Activated CD8-positive, alpha-beta memory T cell treated with anti-CD3 and anti-CD28 coated beads for 48 hours (primary cell): ENCODE measurements at places on chromosomes 2 and 18.

GRCh38 chr18:8839281-8839680 is 133.9 kb downstream of the MTCL1 start:
- no peak for DNase-seq

- no peak for DNase-seq
These were observed 120.1 kb downstream of the NCKAP5 start for GRCh38 chr2:133448195-133448594.

GRCh38 chr18:11987527-11987926 is 6.2 kb downstream of the IMPA2 start:
- DNase-seq = no peak

- DNase-seq = no peak
These were observed 36.1 kb downstream of the TRAK2 start for GRCh38 chr2:201415149-201415548.

DNA sequence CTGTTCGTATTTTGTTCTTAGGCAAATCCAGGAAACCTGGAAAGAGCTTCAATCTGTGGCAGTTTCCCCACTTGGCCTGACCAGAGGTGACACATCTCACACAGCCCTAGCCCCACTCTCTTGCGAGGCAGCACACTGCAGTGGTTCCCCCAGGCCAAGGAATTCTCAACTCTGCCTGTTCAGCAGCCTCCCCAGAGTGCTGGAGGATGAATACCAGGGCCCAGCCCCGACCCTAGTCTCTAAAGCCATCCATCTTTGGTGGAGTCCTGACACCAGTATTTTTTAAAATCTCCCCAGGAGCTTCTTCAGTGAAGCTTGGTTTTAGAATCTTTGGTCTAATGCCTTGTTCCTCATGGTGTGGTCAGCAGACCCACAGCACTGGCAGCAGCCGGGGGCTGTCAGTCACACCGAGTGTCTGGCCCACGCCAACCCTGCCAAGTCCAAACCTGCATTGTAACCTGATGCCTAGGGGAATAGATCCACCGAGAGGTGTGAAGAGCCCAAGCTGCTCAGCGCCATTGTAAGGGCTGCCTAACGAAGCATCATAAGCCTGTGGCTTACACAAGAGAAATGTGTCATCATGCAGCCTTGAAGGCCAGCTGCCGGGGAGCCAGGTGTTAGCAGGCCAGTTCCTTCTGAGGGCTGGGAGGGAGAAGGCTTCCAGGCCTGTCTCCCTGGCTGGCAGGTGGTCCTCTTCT is 428.7 kb upstream of the ID2 start:
- DNase-seq = no peak

DNA sequence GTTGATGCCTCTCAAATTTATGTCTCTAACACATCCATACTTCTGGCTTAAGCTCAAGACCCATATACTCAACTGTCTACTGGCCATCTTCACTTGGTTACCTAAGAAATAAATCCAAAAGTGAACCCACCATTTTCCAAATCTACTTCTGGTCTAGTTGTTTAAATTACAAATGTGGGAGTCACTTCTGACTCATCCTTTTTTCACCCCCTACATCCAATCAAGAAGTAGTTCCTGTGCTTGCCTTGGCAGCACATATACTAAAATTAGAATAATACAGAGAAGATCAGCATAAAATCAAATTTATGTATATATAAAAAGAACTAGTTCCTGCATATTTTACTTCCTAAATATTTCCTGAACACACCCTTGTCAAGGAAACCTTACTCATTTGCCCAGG is 53.6 kb downstream of the STRN start:
- no peak for DNase-seq

GRCh38 chr2:188076149-188077056 is 215.3 kb upstream of the GULP1 start:
- DNase-seq = no peak

- DNase-seq = no peak
These were observed 37.3 kb downstream of the RHBDD1 start for GRCh38 chr2:226873051-226873620.

DNA sequence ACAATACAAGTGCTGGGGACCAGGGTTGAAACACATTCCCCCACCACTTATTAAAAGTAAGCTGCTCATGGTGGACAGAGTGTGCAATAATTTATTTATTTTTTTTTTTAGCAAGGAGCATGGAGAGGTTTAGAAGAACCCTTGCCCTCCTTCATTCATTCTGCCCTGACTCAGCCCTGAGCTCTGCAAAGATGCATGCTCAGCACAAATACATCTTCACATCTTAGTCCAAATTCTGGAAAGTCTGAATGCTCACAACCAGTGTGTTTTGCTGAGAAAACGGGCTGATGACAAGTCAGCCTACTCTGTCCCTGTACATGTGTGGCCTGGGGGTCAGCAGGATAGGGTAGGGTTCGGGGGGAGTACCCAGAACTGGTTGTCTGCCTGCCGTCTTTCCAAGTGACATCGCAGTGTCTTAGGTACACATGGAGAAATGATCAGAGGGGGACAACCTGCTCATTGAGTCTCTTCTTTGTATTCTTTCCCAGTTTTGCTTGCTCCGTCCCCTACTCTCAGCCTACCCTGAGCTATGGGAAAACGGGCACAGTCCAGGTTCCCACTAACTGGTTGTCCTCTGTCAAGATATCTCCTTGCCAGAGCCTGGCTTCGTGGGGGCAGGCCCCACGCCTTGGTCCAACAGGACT is 76.4 kb downstream of the ADD2 start:
- DNase-seq = no peak

- no peak for DNase-seq
These were observed 92.1 kb downstream of the LRRC30 start for GRCh38 chr18:7322817-7323485.

- no peak for DNase-seq
These were observed 184.3 kb upstream of the APCDD1 start for GRCh38 chr18:10270151-10270571.

- DNase-seq = no peak
These were observed 151.8 kb downstream of the SH3RF3 start for GRCh38 chr2:109280804-109281203.
